ENCODE measurements at places on chromosomes 5 and 9.
A peak's percentile ranks its signal among the peaks of the same experiment; 100 is the strongest.

DNA sequence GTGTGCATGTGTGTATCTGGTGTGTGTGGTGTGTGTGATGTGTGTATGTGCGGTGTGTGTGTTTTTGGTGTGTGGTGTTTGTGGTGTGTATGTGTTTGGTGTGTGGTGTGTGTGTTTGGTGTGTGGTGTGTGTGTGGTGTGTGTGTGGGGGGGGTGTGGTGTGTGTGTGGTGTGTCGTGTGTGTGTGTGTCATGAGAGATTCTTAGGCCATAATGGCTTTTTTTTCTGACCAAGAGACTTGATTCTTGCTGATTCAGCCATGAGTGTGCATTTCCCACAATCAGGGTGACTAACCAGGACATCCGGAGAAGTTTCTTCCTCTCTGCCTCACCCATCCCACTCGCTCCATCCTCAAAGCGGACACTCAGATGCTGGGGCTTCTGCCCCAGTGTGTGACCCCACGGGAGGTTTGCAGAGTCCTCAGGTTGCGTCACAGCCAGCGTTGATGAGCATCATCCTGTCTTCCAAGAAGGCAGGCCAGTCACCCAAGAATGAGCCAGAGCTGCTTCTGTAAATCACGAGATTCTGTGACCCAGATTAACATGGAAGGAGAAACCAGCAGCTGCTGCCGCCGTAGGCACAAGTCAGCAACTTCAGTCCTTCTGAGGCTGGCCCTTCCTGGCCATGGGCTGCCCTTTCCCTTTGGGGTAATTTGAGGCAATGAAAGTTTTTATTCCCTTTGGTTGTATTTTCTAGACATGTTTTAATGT lies 12.5 kb upstream of the CTSL start:
- peak; percentile 96 for DNase-seq

DNA sequence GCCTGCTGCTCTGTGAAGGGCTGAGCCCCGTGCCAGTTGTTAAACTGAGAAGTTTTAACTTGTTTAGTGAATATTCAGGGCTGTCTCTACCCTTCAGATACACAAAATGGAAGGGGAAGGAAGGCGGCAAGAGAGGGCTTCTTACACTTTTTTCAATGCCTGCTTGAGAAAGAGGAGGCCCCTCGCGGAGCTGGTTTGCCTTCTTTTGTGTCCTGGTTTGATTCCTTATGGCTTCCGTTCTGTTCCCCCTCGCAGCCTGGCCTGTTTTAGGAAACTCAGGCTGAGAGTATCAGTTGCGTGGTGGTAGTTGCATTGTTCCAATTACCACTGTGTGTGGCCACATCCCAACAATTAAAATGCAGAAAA lies 1.0 kb downstream of the FAM53C start:
- DNase-seq, result no peak

DNA sequence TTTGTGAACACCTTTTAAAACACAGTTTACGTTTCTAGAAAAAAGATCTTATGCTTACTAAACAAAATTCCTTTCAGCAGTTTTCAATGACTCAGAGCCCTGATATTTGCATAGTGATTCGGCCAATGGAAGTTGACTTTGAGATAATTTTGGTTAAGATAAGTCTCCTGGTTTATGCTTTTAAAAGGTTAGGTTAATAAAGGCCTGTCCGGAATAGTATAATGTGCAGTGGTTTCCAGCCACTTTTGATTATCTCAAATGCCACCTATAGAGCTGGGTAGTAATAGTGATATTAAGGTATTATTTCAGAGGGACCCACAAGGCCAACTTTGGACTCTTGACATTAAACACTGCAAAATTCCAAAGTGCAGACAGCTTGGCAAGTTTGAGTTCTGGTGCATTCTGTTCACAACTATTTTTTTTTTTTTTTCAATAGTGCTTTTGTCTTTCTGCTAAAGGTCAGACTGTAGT lies 86.1 kb downstream of the F2RL2 start:
- DNase-seq, result no peak

- no peak for DNase-seq
Observed at GRCh38 chr9:113879318-113879717, 3.2 kb downstream of the ZNF618 start.

DNA sequence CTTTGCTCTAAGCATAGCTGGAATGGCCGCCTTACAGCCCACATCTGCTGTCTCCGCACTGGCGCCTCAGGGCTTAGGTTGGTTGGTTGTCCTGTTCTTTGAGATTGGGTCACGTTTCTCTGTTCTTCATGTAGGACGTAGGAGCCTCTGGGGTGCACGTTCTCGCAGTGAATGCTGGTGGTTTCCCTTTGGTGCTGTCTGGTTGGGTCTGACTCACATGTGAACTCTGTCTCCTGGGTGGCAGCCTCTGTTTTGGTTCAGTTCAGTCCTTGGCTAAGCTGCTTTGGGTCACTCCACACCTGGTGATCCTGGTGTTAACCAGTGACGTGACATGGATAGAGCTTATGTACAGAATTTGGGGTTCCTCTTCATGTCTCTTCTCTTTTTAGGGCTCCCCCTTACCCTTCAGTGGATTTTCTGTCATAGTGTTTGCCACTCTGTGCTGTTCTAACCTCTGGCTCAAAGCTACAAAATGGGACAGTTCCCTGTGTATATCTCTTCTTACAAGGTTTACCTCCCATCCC lies 12.6 kb upstream of the LPCAT1 start:
- DNase-seq, result no peak

- DNase-seq, result no peak
Observed at GRCh38 chr5:122341087-122341486, 29.1 kb downstream of the SNCAIP start.

DNA sequence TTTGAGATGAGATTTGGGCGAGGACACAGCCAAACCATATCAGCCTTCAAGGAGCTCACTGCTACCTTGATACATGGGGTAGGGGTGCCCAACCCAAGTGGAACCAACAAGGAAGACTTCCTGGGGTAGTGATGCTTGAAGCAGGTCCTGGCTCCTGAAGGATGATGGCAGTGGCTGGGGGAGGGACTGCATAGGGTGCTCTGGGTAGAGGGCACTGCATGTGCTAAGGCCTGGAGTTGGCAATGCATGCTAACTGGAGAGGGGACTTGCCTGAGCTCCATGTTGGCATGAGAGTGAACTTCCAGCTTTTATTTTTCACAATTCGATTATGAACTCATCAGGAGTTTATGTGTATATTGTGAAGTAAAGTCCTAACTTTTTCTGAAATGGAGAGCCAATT lies 58.6 kb upstream of the FRRS1L start:
- DNase-seq, result no peak

DNA sequence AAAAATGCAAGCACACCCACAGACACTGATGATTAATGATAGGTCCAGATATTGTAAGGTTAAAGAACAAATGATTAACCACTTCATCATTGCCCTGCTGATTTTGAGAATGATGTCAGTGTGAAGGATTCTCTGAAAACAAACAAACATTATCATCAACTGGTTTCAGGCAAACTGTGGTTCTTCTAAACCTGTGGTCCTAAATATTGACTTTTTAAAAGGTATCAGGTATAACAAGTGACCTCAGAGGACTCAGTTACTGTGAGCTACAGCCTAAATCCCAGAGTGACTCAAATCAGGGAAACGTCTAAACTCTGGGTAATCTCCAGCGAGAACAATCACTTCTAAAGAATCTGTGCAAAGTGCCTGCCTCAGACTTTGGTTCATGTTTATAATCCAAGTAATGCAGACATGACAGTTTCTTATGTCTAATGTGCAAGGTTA lies 172.3 kb upstream of the CDH6 start:
- DNase-seq, result no peak

DNA sequence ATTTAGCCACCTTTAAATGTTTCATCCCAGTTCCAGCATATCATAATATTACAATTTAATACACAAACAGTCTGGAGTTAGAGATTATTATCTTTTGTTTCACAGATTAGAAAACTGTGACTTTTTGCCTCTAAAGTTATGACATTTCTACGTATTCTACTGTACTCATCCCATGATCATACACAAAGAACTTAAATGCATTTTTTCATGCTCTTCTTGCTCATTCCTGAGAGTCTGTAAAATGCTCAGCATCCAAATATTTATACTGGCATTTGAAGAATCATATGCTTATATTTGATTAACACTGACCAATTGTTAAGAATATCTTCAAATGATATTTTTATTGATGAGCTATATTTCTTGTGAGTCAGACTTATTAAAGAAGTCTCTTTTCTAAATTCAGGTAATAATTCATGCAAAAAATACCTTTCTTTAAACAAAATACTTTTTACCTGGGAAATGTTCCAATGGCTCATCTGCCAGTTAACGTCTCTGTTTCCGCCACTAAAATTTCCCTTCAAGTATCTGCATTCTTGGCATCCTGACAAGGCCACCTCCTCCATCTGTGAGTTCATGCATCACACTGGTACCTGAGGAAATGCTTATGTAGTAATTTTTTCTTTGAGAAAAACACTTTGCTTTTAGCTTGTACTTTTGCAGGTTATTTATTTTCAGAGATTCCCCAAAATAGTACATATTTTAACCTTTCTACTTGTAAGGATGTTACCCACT lies 139.6 kb upstream of the RASA1 start:
- DNase-seq, result no peak

GRCh38 chr9:13430368-13431221 lies 151.1 kb upstream of the MPDZ start:
- DNase-seq, result no peak

- no peak for DNase-seq
Observed at GRCh38 chr5:139746691-139747582, 48.7 kb upstream of the PSD2 start.

GRCh38 chr5:154714266-154714986 lies 40.8 kb upstream of the LARP1 start:
- peak; percentile 16 for DNase-seq

All from AG04449 (cell line).